ENCODE measurements at places on chromosomes 4 and X.

DNA sequence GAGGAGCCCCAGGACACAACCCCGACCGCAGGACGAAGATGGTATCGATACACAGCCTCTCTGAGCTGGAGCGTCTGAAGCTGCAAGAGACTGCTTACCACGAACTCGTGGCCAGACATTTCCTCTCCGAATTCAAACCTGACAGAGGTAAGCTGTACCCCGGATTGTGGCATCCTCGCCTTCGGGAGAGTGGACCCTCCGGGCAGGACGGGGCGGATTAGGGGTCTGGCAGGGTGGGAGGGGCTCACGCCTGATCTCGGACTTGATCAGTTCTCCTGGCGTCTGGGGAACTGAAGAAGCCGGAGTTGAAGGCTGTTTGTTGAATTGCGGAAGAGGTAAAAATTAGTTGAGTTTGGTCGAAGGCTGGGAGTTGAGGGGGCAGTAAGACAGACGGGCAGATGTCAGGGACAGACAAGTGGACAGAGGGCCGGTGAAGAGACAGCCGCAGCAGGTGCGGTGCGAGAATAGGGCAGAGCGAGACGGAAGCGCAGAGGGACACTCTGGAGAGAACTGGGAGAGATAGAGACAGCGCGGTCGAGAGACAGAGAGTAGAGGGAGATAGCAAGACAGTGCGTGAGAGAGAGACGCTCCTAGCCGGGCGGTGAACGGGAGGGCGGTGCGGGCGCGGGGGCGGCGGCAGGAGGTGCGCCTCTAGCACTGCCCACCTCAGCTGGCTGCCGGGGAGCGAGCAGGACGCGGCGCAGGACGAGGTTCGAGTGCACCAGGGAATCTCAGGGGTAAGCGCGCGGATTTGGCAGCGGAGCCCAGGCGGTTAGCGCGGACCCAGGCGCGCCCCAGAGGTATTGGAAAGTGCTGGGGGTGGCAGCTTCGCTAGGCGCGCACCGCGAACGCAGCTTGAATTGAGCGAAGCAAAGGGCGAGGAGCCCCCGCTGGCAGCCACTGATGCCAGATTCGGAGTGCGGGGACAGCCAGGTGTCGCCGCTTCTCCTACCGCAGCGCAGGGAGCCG is 23.9 kb downstream of the ARHGAP36 start:
- no peak for DNase-seq

DNA sequence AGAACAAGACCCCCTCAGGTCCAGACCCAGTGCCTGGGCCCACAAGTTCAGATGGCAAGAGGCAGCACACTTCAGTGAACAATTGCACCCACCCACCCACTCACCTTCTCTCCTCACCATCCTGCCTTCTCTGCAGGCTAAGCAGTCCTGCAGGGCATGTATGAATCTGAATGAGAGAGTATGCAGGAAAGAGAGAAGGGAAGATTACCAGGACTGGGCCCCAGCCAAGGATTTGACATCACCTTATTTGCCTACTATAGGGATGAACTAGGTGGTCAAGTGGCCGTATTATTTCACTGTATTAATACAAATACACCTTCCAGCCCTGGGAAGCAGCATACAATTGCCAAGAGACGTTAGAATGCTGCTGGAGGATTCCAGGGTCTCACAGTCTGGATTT is 2.1 kb upstream of the ZNF141 start:
- DNase-seq: no peak

- no peak for DNase-seq
These were observed 702 bp downstream of the MMGT1 start for GRCh38 chrX:135973025-135973547.

GRCh38 chrX:108165383-108166111 is 74.0 kb downstream of the ATG4A start:
- no peak for DNase-seq

DNA sequence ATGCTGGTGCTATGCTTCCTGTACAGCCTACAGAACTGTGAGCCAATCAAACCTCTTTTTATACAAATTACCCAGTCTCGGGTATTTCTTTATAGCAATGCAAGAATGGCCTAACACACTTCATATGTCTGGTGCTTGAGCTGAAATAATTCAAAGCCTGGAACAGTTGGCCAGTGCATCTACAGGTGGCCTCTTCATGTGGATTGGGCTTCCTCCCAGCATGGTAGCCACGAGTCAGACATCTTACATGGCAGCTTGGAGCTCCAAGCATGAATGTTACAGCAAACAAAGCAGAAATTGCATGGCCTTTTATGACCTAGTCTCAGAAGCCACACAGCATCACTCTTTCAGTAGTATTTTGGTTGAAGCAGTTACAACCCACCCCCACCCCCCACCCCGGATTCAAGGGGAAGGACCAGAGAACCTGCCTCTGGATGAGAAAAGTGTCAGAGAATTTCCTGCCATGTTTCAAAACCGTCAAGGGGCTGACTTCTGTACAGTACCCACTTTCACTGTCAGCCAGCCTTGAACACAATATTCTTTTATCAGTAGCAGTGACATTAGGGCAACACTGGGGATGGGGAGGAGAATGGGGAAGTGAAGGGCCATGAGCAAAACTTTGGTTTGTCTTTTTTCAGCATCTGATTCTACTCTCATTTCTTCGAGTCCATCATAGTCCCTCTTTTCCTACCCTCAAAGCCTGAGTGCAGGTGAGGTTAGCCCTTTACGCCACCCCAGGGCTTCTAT is 368.7 kb downstream of the BCOR start:
- DNase-seq: no peak

- no peak for DNase-seq
These were observed 56.1 kb downstream of the FAM114A1 start for GRCh38 chr4:38923746-38924145.

DNA sequence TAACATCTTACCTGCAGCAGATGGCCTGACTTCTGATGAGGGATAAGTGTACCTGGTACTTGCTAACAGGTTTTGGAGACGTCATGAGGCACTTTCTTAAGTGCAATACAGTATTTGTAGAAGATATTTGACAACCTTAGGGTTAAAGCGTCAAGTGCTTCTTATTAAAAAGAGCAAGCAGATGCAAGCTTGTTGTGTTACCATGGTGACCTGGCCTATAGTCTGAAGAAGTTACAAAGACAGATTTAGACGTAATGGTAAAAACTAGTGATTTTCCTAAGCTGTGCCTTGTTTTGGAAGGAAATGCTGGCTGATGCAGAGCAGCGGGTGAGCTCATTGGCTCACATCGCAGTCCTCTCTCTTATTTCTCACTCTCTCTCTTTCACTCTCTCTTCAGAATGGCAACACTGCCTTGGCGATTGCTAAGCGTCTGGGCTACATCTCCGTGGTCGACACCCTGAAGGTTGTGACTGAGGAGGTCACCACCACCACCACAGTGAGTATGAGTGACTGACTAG is 243.6 kb downstream of the ANK2 start:
- no peak for DNase-seq

Data from stimulated activated CD8-positive, alpha-beta memory T cell treated with anti-CD3 and anti-CD28 coated beads, Interleukin-15, amount 100 ng/mL, for 4 hours (primary cell).